ENCODE measurements at places on chromosomes 5 and 9.
A peak's percentile ranks its signal among the peaks of the same experiment; 100 is the strongest.

DNA sequence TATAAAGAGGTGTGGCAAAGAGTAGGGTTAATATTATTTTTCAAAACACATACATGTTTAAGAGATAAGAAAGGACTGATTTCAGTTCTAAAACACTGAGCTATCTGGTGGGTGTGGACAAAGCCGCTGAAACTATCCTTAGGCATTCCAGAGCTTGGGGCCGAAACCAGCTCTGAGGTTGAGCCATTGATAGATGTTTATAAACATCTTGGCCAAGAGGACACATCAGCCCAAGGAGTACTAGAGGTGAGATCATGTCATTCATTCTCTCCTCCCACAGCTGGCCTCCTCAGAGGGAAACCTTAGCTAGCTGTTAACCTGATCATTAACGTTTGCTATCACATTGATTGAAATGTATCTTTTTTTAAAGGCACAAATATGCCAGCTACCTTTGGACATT is 89.9 kb downstream of the NLN start:
- DNase-seq = no peak

DNA sequence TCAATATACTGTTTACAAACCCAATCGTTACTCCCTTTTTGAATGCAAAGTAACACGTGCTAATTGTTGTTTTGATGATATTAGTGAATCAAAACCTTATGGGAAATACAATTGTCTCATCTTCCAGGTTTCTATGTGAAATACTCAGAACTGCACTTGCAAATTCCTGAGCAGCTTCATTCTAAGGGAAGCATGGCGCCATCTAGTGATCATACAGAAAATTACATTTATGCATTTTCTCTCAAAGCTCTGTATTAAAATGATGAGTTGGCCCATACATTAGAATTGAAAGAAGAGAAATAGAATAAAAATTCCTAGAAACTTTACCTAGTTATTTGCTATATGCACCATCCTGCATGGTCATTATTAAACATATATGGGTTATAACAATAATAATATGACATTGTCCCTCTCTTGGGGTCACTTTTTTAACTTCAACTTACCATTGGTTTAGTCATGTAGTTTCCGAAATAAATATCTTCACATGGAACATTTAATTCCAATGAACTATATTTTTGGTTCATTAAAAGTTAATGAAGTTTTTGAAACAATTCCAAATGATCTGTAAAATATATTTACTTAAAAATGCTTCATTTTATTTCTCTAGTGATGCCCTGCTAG is 220.0 kb downstream of the PDE4D start:
- peak; percentile 12 for DNase-seq

- DNase-seq = no peak
These were observed 111.3 kb downstream of the OLFM1 start for GRCh38 chr9:135198586-135199285.

DNA sequence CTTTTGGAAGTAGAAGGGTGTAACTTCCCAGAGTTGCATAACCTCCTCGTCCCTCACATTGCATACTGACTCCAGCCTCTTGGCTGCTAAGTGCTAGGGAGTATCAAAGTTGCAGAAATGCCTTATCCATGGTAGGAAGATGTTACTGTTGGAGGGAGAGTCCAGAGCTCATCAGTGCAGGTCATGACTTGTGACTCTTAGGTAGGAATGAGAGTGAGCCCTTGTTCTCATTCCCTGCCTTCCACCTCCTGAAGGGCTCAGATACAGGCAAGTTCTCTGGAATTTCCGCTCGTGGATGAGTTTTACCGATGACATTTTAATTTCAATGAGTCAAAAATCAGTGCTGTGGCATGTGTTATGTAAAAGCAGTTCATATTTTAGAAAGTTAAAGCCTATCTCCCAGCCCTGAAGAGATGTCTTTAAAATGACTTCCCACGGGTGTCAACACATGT is 17.0 kb downstream of the IRX1 start:
- no peak for DNase-seq

DNA sequence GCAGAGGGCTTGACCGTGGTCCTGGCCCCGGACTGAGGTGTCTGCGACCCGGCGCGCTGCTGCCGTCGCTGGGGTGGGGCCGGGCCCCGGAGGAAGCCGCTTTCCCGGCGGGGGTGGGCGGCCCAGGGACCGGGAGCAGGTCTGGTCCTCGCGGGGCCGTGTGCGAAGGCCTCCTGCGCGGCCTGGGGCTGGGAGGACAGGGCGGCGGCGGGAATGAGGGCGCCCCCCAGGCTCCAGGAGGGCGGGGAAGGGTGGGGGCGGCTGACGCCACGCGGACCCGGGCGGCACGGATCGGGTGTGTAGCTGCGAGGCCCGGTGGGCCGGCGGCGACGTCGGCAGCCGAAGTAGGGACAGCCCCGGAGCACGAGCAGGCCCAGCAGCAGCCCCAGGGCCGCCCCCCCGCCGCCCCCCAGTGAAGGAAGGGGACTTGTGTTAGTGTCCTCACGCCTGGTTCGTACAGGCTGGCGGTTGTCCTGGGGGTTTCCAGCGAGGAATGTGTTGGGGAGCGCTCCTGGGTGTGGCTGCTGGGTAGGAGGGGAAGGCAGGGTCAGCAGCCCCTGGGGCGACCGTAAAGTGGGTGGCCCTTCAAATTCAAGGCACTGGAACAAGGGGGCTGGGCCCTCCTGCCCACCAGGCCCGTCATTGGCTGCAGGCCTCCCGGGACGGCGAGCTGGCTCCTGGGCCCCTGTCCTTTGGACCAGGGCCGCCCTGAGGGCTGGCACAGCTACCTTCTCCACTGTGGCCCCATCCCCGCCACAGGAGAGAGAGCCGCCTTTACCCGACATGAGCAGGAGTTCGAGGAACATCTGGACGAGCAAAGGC is 597 bp upstream of the TMEM250 start:
- DNase-seq = peak; percentile 76

- DNase-seq = no peak
These were observed 15.5 kb downstream of the C5orf15 start for GRCh38 chr5:133952729-133953567.

DNA sequence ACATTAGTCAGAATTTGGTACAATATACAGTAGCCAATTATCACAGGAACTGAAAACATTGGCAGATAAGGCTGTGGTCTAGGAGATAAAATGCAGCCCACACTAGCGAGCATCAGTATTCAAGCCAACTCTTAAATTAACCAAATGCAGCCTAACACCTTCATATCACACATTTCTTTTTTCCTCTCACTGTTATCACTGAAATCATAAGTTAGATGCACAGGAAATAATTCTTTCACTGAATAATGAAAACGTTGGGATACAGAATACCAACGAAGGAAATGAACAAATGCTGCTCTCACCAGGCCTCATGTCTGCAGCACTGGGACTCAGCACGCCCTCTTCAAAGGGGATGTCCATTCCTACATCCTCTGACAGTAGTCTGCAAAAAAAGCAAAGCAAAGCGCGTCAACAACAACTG is 109.1 kb upstream of the PCA3 start:
- no peak for DNase-seq

DNA sequence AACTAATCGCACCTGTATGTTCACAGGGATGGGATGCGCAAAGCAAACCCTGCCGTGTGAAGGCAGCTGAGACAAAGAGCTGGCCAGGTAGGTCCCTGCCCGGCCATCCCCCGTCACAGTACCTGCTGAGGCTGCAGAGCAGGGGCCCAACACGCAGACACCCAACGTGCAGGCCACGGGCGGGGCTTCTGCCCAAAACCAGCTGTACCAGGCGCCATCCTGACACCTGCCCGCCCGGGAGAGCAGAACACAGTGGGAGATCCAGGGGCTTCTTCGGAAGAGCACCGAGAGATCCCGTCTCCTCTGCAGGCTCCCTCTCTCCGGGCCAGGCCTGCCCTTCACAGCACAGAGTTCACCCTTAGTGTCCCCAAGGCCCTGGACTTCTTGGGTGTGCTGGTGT is 28.4 kb downstream of the ABO start:
- DNase-seq = no peak

- no peak for DNase-seq
These were observed 29.2 kb upstream of the NEK6 start for GRCh38 chr9:124228516-124228915.

DNA sequence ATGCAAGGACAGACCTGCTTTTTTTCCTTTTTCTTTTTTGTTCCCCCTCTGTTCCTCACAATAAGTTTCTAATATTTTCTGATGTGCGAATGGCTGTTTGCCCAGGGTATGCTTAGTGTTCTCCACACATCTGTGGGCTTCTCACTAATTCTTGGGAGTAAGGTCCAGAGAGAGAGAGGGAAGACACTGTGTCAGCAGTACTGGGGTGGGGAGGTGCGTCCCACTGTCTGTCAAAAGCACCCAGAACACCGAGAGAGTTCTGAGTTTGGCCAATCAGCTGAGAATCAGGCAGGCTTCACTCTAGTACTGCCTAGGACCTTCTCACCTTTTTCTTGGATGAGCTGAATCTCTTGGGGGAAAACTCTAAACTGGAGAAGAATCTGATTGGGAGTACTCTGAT is 61.8 kb downstream of the ELL2 start:
- DNase-seq = no peak

DNA sequence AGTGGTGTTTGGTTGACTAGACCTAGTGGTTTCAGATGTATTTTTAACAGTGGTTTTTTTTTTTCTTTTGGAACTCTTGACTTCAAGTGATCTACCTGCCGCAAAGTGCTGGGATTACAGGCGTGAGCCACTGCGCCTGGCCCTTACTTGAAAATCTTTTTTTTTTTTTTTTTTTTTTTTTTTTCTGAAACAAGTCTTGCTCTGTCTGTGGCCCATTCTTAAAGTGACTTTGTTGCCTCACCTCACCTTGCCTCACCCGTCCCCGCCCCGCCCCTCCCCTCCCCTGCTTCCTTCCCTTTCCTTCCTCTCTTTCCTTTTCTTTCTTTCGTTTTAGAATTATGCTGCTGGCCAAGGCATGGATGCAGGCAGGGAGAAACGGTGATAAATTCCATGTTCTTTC is 26.0 kb downstream of the GPBP1 start:
- DNase-seq = no peak

- DNase-seq = no peak
These were observed 15.9 kb downstream of the FBXW5 start for GRCh38 chr9:136928591-136928990.

DNA sequence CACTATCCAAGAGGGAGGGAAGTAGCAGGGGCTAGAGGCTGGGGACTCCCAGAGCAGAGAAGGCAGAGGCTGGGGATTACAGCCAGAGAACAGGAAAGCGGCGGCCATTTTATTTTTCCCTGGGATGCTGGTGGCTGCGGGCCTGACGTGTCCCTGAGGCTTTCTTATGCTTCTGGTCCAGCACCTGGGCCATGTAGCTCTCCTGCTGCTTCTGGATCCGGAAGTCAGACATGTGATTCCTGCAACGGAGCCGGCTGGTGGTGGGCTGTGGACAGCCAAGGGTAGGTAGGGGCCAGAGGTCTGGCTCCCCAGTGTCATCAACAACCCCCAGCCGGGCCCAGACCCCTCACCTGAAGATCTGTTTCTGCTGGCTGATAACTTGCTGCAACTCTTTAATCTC is 1.8 kb upstream of the PROB1 start:
- no peak for DNase-seq

- no peak for DNase-seq
These were observed 97.6 kb downstream of the BASP1 start for GRCh38 chr5:17314907-17315471.

GRCh38 chr9:131675437-131676022 is 64.3 kb downstream of the RAPGEF1 start:
- DNase-seq = no peak

DNA sequence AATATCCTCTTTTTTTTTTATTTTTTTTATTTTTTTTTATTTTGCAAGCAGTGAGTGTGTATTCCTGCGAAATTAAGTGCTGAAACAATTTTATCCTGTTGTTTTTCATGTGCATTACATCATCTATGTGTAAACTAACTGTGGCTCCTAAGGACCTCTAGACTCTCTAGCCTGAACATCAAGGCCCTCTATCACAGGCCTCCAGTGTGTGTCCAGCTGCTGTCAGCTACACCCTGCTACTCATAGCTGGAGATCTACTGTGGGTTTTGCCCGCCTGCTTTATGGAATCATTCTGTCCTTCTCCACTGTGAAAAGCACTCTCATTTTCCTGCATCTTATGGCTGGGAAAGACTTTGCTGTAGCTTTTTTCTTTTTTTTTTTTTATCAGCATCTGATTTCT is 157.8 kb downstream of the KCTD16 start:
- no peak for DNase-seq

DNA sequence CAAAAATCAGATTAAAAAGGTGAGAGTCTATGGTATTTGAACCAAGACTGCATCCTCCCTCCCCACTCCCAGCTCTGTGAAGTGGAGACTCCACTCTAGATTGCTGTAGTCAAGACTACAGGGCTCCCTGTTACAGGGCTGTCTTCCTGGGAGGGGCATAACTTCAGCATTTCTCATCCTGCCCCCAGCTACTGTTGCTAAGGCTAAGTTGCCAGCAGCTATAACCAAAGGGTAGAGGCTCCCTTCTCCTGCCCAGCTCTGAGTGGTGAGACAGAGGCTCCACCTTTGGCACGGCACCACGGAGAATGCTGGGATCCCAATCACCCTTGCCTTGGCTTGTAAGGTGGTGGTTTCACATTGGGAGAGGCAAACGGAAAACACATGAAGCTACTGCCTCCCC is 39.2 kb upstream of the GCNT4 start:
- no peak for DNase-seq

GRCh38 chr5:14353726-14354474 is 210.8 kb downstream of the TRIO start:
- no peak for DNase-seq

DNA sequence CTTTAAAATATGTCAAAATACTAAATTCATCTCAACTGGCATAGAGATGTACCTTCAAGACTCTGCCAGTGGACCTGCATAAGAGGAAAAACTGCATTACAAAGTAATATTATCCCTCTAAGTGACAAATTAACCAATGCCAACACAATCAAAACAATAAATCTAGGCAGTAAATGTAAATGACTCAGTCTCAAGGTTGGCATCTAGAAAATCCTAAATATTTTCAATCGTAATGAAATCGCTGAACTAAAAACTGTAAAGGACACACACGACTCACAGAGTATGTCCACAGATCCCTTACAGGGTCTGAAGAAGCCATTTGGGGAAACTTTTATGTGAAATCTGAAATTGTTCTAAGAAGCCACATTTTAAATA is 31.2 kb downstream of the ERMP1 start:
- DNase-seq = no peak

DNA sequence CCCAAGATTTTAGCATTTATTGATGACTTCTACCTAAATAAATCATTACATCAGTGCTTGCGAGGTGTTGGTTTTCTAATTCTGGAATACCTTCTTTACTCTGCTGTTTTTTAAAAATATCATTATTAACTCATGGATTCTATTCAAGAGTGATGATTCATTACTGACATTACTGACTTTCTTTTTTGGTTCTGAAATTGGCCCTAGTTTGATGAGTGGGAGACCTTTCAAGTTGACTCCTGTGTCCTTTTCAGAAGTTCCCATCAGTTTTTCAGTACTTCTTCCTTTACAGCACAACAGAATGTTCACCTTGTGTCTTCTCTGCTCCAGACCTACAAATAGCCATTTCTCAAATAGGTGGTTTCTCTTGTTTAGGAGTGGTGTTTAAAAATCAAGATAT is 114.1 kb downstream of the PCSK5 start:
- no peak for DNase-seq
